ENCODE measurements at places on chromosomes 6 and 20.
A peak's percentile ranks its signal among the peaks of the same experiment; 100 is the strongest.

GRCh38 chr20:48584391-48585060 lies 243.3 kb downstream of the PREX1 start:
- DNase-seq, result no peak

DNA sequence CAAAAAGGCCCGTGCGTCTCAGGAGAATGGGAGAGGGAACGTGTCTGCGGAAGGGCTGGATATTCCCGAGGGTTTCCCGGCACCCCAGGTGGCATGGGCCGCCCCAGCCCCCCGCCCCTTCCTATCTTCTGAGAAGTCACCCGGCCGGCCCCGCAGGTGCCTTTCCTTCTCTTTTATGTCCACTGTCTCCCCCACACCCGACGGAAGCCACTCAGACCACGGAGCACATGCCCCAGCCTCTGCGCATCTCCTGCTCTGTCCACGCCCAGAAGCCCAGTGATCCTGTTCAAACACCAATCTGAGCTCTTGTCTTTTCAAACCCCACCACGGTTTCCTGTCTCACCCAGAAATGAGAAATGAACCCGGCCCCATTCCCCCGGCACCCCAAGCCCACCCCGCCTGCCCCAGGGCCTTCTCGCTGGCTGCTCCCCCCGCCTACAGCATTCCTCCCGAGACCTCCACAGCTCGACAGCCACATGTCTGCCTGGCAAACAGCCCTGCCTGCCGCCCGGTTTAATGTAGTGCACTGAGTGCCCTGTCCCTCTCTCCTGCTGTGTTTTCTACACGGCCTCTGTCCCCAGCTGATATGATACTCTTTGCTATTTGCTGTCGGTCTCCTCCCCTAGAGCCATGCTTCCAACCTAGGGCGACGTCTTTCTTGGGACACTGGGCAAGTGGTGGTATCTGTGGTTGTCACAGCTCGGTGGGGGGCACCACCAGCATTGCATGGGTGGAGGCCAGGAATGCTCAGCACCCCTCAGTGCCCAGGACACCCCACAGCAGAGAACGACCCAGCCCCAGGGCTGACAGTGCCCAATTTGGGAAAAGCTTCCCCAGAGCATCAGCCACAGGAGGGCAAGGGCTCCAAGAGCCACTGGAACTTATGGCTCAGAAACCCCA lies 182.7 kb downstream of the TAF4 start:
- no peak for DNase-seq

DNA sequence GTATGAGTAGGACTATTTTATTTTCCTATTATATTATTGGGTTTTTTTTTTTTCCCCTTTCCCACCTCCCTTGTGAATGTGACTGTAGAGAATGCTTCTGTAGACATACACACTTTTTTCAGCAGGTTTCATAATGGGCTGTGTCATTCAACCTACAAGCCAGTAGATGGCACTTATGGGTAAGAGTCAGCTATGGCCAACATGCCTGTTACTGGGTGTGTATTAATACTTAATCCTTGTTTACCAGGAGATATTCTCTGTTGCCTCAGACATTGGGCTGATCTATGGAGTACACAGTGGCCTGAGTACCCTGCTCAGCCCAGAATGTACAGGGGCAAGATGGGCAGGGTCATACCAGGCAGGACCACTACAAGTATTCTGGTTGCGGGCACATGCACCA lies 382.5 kb downstream of the EPHA7 start:
- peak; percentile 14 for DNase-seq

- DNase-seq, result no peak
Measured at GRCh38 chr20:60960500-60960899, 291.6 kb upstream of the CDH4 start.

GRCh38 chr6:12423832-12424231 lies 133.7 kb downstream of the EDN1 start:
- DNase-seq, result no peak

DNA sequence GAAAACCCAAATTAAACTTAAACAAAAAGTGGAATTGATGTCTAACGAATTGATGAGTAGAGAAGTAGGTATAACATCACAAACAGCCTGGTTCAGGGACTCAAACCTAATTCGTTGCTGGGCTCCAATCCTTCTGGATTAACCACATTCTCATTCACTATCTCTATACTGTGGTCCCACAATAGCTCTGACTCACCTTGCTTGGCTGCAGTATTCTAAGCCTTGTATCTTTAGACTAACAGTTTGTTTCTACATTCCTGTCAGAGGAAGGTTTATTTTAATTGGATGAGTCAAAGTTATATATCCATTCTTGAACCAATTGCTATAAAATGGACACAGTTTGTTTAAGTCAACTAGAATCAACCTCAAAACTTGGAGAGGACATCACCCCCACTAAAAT lies 530.5 kb upstream of the PTCHD4 start:
- DNase-seq, result no peak

- DNase-seq, result no peak
Measured at GRCh38 chr6:56714982-56715456, 72.3 kb upstream of the DST start.

DNA sequence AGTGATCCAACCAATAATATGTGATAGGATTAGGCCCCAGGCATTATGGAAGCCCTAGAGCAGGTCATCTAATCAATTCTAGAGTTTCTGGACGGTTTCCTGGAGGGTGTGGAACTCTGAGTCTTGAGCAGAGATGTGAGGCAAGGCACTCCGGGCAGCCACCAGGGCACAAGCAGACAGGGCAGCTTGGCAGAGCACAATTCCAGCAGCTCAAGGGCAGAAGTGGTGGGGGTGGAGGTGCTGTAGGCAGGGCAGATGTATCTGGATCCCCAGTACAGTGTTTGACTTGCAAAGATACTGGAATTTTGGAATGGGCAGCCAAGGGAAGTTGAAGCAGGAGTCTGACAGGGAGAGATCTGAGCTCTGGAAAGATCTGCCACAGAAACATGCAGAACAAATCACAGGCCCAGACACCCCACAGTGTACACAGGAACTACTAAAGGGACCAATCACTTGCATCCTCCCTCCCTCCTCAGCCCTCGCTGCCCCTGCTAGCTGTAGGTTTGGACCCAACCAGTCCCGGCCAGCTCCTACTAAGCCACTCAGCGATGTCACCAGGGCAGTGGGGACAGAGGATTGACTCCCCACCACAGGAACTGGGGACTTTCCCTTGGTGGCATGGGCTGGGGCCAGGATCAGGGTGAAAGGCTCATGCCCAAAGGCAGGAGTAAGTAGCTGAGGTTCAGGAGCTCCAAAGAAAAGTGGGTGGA lies 47.0 kb downstream of the TFEB start:
- DNase-seq, result no peak

GRCh38 chr6:169577236-169577635 lies 124.6 kb downstream of the WDR27 start:
- DNase-seq, result no peak

- DNase-seq, result no peak
Measured at GRCh38 chr20:33262658-33263065, 20.4 kb upstream of the BPIFB1 start.

DNA sequence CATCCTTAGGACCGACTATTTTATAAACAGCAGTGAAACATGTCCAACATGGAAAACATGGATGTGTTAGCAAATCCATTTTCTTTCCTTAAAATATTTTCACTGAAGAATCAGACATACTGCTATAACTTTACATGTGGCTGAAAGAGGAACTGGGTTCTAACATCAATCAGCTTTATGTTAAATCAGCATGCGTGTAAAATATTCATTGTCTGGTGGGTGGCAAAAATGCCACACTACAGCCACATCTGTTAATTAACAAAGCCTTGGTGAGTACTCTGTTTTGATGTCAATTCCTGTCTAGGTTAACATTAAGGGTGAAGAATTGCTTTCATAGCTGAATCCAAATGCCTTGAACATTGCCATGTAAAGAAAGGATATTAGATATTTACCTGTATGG lies 222.6 kb upstream of the CEP162 start:
- DNase-seq, result no peak
